ENCODE measurements at places on chromosomes 4 and X.

DNA sequence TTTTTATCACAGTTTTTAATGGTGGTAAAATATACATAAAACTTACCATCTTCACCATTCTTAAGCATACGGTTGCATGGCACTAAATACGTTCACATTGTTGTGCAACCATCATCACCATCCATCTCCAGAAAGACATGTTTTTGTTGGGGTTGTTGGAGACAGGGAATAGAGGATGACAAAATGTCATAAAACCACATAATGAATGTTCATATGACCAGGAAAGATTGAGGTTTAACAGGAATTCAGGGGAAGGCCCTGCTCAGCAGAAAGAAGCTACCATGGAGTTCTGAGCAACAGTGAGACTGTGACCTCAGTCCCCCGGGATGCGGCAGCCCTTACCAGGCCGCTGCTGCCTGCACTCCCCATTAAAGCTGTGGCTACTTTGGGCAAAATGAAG is 63.9 kb upstream of the TRIM2 start:
- DNase-seq = no peak

GRCh38 chrX:68632491-68632890 is 15.0 kb upstream of the STARD8 start:
- no peak for DNase-seq

DNA sequence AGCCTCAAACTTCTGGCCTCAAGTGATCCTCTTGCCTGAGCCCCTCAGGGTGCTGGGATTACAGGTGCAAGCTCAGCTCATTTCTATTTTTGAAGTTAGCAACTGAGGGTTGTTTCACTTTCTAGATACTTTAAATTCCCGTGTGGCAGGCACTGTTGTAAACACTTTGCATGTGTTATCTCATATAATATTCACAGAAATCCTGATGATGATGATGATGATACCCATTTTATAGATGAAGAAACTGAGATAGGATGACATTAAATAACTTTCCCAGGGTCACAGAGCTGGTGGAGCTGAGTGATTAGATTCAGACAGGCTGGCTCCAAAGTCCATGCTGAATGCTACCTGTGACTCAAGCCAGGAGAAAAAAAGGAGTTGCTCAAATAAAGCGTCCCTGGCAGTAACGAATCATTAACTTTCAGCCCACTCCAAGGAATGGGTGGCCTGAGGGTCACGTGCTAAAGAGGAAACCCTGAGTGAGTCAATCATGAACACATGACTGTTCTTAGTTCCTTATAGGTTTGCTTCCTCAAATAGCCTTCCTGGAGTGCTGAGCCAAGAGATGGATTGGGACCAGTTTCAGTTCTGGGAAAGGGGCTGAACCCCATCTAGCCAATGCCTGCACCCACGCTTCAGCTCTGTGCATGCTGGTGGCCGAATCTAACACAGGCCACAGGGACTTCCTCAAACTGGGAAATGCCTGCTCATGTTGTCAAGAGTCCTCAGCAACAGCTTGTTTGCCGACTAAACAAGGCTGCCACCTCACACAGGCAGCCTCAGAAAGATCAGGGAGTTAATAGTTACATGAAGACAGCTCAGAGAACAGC is 52.8 kb downstream of the RBM47 start:
- peak; percentile 75 for DNase-seq

GRCh38 chrX:107826238-107827029 is 768 bp downstream of the MID2 start:
- peak; percentile 26 for DNase-seq

DNA sequence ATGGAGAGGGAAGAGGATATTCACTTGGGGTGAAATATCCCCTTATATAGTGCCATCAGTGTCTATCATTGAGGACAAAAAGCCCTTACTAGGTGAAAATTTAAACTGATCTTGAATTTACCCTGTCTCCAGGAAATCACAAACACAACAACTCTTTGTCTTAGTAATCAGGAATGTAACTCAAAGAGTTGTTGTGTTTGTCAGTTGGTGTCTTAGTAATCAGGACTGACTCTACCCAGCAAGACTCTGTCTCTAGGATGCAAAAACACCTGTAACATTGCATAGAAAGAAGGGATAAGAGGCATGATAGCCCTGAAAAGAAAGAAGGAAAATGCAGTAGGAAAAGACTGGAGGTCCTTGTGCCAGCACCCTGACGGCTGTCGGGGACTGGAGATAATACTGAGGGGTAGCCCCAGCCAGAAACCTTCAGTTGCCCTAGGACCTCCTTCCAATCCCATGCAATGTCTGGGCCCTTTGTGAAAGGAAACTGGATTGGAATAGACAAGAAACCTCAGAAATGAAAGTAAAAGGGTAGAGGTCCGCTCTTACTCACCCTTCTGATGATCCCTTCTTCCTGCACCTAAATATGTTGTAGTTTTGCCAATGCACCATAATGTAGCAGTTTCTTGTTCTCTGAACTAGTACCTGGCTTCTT is 45.3 kb downstream of the HMGB2 start:
- no peak for DNase-seq

GRCh38 chr4:78581618-78582017 is 30.0 kb downstream of the ANXA3 start:
- DNase-seq = peak; percentile 12

- DNase-seq = no peak
Measured at GRCh38 chr4:10321931-10322330, 135.3 kb downstream of the ZNF518B start.

DNA sequence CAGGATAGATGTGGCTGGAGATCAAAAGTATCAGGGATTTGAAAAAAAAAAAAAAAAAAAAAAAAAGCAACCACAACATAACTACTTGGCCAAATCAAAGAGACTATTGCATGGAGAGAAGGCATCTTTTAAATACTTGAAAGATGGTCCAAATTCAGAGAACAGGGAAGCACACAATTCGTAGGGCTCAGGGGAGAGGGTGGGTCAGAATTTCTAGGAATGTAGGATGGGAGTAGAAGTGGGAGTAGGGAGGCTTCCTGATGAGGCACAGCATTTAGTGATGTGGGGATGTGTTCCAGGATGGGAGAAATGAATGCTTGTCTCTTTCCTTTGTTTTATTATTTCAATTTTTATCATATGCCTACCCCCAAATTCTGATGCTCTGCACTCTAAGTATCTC is 36.3 kb downstream of the RTL3 start:
- no peak for DNase-seq

DNA sequence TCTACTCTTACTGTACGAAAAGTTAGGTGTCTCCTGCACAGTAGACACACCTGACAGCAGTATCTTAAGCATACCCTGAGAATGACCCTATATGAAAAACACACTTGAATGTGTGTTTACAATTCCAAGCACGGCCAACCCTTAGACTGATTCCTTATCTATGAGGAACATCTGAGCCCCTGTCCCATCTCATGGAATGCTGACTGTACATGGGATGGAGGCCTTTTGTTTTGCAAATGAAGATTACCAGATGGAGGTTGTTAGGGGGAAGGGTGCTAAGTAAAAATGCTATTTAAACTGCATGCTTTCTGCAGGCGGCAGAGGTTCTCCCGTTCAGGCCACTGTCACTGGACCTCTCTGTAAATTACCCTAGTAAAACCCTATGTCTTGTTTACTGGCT is 2.2 kb downstream of the PAQR3 start:
- DNase-seq = no peak

DNA sequence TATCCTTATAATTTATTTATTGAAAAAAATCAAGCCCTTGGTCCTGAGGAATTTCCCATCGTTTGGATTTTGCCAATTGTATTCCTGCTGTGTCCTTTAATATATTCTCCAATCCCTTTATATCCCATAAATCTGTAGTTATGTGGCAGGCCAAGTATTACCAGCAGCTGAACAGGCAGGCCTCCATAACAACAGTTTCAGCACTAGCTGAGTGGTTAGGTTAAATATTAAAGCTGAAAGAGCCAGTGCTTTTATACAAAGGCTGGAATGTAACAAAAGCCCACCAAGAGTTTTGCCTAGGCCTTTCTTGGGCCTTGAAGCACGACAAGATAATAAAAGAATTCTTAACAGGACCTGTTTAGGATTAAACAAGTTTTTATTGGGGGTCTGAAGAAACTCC is 366.6 kb upstream of the GALNT7 start:
- no peak for DNase-seq

DNA sequence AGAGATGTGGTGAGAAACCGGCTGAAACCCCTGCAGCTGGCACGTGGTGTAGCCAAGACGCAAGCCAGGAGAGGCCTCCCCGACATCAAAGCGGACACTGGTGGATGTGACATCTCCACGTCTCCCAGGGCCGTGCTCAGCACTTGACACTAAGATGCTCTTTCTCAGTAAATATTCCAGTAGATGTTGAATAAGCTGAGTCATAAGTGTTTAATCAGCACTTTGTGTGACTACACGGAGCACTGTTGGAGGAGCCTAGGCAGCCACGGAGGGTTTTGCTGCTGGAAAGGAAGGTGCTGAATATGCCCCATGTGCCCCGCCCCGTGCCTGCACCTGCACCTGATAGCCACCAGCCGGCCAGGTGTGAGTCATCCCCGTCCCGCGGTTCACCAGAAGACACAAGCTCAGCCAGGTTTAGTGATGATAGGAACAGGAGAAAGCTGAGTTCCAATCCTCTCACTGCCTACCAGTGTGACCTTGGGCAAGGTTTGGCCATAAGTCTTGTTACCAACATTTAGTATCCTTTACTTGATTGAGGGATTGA is 29.0 kb upstream of the C4orf50 start:
- DNase-seq = no peak

Measured in globus pallidus (tissue), 1 donor.